Activated T-helper 1 cell treated with Interleukin-2 at 50 U/mL for 16 hours (primary cell): ENCODE measurements at places on chromosomes 7 and 10.

- no peak for DNase-seq
Measured at GRCh38 chr10:108184114-108184513, 1019.6 kb upstream of the SORCS1 start.

DNA sequence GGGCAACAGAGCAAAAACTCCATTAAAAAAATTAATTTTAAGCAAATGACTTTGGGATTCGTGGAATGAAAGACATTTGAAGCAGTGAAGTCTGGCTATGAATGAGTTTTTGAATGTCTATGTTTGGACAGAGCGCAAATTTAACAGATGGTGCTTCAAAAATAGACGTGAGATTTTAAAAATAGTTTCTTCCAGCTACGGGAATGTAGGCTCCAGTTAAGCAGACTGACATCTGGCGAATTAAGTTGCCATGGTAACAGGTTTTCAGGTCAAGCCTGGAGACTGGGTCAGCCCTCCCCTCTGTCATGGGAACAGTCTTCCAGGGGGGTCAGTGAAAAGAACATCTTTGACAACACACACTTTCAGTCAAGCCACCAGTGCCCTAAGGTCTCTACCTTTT lies 62.0 kb downstream of the MYOF start:
- no peak for DNase-seq

DNA sequence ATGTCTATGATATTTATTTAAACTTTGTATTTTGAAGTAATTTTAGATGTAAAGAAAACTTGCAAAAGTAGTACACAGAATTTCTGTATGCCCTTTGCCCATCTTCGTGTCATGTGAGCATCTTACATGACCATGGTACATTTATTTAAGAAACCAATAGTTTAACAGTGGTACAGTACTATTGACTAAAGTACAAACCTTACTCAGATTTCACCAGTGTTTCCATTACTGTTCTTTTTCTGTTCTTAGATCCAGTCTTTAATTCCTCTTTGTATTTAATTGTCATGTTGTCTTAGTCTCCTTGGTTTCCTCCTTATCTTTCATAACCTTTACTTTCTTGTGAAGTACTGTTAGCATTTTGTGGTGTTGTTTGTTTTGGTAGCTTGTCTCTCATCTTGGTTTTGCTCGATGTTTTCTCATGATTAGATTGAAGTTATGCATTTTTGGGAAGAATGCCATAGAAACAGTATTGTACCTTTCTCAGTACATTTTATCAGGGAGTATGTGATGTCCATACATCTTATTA lies 24.1 kb downstream of the TAX1BP1 start:
- DNase-seq = no peak

DNA sequence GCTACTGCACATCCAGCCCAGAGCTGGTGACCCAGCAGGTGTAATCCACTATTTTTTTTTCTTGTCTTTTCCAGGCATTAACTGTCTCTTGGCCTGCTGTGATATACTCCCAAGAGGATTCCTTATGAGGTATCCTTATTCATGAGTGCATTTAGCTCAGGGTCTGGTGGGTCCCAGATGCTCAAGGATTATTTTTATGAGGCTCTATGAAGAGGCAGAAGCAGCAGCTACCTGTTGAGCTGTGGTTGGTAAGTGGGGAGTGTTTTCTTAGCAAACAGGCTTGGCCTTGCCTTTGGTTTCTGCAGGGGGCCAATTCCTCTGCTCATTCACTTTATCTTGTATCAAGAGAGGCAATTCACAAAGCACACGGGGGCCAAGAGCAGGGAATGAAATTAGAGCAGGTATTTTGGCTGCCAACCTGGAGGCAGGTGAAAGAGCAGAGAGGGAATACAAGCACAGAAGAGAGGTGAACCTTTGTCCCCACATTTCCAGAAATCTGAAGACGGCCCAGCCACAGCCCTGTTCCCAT lies 221.6 kb downstream of the TMEM178B start:
- DNase-seq = no peak

DNA sequence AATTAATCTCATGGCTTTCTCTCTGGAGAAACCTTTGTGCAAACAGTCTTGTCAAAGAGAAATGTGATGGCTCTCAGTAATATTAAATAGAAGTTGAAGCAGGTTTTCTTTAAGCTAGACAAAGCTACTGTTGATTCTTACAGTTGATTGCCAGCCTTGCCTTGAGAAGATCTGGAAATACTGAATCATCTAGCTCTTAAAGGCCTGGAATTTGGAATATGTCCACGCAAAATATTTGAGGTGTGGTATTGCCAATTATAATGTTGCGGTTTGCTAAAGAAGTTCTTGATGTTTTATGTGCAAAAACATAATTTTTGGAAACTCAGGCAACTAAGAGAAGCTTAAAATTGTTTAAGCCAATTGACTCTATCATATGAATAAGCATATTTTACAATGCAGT lies 371.9 kb downstream of the PHF14 start:
- no peak for DNase-seq

GRCh38 chr7:157722137-157723060 lies 385.6 kb downstream of the DNAJB6 start:
- DNase-seq = no peak

DNA sequence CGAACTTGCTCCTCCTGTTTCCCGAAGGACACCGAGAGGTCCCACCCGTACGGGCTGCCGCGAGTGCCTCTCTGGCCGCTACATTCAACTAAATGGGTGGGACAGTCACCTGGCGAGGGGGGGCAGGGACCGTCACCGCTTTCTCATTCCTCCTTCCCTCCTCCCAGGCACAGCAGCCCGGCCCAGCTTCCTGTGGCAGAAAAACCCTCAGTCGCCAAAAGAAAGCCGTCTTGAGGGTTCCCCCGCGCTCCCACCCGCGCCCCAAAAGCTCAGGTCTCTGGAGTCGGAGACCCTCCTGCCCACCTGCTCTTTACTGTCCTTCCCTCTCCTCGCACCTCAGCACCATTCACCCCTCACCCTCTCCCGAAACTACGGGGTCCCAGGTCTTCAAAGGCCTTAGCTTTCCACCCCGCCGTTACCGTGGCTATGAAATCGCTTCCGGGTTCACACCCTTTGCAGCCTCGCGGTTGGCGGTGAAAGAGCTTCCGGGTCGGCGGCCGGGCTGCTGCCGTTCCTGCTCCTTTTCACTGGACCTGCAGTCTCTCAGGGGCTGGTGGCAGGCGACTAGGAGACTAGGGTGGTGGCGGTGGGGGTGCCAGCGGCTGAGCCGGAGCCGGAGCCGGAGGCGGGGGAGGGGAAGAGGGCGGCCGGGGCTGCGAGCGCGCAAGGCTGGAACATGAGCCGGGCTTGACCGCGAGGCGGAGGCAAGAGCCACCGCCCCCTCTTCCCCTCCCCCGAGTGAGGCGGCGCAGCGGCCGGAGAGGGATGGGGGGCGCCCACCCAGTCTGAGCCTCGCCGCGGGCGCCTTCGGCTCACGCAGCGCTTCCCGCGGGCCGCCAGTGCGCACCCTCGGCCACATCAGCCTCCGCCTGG lies at the start of the genes ANKIB1 and KRIT1:
ANKIB1 (plus strand) TSS at position 488 of the 873 bp plus-strand sequence. CDS start 49,005 bp downstream, outside the sequence.
KRIT1 (minus strand) TSS at position 428 of the 873 bp plus-strand sequence. CDS start 3,779 bp downstream, outside the sequence.
- peak; percentile 75 for DNase-seq

DNA sequence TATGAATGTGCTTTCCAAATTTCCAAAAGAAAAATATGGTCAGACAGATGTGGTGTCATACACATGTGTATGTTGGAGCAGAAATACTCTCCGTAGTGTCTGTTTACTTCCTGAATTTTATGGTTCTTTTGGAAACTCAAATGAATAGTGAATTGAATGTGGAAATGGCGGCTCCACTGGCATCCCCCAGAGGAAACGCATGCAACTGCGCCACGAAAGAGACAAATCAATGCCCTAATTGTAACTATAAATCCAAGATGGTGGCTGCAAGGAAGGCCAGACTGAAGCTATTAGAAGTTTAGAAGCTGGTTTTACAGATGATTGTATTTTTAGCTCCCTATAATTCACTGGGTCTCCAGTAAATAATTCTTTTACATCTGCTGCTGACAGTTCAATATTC lies 246.7 kb downstream of the FGFR2 start:
- DNase-seq = no peak
